Nucleus accumbens (tissue), 56 donors: ENCODE measurements at places on chromosomes 3 and 15.

DNA sequence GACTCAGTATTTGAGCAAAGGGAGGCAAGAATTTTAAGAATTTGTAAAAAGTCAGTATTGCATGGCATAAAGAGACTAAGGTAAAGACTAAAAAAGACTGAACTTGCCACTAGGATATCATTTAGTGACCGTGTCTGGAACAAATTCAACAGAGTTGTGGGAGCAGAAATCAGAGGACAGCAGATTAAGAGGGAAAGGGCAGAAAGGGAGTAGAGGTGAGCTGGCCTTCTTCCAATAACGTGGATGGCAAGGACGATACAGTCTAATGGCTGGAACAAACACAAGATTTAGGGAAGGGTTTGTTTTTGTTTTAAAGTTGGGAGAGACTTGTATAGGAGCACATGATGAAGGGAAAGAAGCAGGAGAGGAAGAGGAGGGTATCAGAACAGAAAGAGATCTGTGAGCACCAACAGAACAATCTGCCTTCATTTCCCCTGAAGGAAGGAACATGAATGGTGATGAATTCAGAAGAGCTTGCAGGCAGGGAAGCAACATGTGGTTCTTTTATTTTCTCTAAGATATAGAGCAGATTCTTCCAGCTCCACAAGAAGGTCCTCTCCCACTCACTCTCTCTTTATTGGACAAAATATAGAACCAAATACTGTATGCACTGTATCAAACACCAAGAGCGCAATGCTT lies 8.6 kb downstream of the VGLL4 start:
- no peak for DNase-seq

DNA sequence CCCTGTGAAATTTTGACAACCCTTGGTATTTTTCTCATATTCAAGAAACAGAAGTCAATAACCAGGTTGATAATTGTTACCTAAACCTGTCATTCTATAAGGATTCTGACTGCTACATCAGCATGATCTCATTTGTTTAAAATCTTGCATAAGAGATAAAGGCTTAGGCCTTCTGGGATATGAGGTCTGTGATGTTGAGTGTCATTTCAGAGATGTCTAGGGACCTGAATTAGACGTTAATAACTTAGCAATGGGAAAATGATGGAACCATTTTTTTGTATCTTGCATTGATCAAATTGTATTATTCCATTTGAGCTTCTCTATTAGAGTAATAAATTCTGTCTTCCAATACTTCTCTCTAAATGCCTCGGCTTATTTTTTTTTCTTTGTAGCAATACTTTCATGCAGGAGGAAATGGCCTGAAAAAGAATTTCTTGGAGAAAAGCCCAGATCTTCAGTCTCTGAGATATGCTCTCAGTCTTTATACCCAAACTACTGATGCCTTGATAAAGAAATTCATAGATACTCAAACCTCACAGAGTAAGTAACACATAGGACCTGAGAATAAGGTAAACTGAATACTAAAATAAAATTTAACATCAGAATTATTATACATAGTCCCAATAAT lies 589.3 kb downstream of the UNC13C start:
- DNase-seq: no peak

- no peak for DNase-seq
Observed at GRCh38 chr15:56892659-56893363, 25.6 kb upstream of the TCF12 start.

DNA sequence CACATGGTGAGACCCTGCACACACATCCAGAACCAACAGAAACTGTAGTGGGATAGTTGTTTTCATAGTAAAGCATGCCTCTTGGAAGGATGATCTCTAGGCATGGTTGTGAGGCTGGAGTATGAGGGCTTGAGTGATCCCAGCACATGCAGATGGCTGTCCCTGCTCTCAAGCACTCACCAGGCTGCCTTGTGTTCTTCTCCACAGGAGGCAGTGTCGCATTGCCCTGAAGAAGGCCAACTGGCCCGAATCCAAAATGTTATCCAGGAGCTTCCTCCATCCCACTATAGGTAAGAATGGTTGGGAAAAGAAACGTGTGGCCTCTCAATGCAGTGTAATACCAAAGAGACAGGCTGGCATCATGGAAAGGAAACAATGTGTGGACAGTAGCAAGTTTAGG lies 82.7 kb downstream of the TMEM39A start:
- no peak for DNase-seq

DNA sequence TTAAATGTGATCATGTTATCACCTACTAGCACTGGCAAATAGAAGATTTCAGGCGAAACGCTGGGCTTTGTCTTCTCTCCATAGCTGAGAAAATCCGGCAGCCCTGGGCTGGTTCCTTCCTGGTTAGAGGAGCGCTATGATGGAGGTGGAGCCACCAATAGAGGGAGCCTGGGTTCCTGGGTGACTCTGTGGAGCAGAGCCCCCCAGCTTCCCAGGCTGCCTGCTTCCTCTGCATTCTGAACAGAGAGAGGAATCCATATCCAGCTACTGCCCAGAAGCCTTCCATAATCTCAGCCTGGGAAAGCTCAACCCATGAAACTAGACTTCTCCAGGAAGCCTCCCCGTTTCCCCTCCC lies 32.6 kb upstream of the IQSEC1 start:
- DNase-seq: no peak

- no peak for DNase-seq
Observed at GRCh38 chr3:127829537-127829936, 7.2 kb upstream of the MGLL start.

GRCh38 chr3:59249698-59250361 lies 200.0 kb upstream of the CFAP20DC start:
- DNase-seq: no peak

- DNase-seq: no peak
Observed at GRCh38 chr15:43930556-43930955, 103.8 kb downstream of the WDR76 start.

- no peak for DNase-seq
Observed at GRCh38 chr3:185720326-185720725, 104.5 kb downstream of the IGF2BP2 start.

GRCh38 chr15:36468746-36469145 lies 110.7 kb upstream of the CDIN1 start:
- DNase-seq: no peak

DNA sequence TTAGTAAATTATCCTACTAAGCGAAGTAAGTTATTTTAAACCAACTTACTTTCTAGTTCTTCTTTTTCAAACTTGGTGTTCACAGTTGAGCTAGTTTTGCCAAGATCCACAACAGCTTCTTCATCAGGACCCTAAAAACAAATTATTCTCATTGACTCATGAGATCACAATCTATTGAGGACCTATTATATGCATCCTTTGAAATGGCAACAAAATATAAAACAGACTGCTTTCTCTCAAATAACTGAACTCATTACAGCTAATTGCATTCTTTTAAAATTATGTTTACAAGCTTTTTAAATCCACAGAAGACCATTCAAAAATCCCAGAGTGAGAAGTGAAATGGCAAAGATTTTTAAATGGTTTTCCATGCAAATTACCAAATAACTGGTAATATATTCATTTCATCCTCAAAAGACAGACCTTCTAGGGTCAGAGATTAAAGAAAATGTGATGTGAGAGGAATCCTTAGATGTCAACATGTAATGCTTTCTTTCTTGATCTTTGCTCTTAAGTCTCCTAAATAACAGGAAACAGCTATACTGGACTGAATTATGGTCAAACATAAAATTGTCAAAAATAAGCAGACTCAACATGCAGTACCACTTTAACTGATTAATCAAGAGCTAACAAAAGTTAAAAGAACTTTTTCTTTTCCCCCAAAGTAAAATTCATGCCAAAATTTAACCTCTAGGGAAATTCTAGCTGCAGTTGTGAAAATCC lies 31.7 kb downstream of the SLC4A7 start:
- DNase-seq: no peak

- DNase-seq: no peak
Observed at GRCh38 chr15:81188354-81188753, 8.3 kb upstream of the IL16 start.

DNA sequence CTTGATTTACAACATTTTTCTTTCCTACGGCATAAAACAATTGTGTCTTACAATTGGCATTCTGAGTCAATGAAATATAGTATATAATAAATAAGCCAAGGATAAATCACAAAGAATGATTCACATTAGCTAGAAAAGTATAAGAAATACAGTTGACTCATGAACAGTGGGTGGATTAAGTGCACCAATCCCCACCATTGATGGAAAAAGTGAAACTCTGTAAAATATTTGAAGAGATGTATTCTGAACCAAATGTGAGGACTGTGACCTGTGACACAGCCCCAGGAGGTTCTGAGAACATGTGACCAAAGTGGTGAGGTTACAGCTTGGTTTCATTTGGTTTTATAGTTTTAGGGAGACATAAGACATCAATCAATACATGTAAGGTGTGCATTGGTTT lies 227.5 kb downstream of the ALCAM start:
- DNase-seq: no peak
